ENCODE measurements at places on chromosomes 16 and 17.

DNA sequence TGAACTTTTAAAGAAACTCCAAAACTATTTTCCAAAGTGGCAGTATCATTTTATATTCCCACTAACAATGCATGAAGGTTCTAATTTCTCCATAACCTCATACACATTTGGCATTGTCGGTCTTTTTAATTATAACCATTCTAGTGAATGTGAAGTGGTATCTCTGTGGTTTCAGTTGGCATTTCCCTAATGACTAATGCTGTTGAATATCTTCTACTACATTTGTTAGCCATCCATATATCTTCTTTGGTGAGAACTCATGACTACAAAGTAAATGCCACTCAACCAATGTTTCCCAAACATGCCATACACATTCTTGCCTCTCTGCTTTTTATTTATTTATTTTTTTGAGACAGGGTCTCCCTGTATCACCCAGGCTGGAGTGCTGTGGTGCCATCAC is 31.7 kb upstream of the TAOK1 start:
- DNase-seq, result peak; percentile 31

DNA sequence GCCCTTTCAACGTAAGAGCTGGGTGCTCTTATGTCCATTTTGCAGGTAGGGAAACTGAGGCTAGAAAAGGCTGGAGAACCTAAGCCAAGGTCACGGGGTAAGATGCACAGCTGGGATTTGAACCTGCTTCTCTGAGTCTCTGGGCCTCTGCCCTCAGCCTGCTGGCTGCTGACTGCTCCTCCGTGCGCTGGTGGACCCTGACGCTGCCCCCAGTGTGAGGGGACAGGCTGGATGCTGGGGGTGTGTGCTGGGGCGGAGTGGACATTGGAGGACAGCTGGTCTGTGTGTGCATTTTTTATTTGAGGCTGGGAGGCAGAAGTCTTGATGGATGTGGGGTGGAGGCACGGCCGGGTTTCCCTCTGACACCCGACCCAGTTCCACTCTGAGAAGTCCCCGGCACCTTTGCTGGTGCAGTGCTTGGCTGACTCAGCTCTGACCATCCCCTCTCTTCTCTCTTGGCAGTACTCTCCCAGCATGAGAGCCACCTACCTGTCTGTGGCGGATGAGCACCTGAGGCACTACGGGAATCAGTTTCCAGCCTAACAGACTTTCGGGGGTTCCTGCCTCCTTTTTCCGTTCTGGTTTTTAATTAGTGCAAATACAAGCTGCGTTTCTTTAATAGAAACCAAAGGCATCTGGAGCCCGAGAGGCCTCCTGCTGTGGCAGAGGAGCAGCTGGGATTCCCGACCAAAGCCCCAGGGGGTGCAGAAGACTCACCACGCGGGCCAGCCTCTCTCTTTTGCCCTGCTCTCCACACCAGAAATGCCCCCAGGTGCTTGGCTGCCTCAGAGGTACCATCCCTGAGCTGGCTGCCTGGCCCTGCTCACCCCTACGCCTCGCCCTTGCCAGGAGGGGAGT is 14.1 kb upstream of the DNAI2 start:
- DNase-seq, result no peak

- no peak for DNase-seq
Measured at GRCh38 chr17:19301973-19302372, 60.5 kb downstream of the B9D1 start.

DNA sequence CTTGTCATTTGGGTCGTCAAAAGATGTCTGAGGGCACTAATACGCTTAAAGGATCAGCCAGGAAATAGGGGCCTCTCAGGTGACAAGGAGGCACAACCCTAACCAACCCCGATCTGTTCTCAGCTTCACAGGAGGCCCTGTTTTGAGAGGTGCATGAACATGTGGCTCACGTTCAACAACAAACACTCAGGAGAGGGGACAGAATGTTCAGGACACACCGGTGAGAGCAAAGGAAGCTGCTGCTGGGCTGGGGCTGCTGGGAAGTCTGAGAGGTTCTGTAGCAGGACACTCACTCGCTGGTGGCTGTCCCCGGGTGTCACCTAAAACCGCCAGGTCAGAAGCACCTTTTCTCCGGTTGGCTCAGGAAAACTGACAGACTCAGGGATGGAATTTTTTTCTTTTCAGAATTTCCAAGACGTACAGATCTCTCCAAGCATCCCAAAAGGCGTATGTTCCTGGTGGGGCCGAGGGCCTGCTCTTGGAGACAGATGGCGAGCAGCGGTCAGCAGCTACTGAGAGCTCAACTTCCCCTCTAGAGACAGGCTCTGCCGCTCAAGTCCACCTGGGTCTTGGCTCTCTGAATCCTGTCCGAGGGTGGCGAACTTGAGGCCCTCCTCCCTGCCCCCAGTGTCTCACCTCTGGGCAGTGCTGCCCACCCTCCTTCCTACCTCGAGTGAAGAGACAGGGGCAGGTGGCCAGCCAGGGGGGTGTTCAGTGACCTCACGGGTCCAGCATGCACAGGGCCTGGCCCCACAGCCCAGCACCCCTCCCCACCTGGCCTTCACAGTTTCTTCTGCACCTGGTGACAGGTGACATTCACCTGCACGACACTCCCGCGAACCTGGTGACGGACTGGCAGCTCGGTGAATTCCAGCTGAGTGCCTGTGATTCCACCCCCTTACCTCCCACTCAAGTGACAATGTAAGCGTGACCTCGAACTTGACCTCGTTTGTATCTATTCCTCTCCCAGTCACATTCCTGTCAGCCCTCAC is 22.9 kb downstream of the CLUH start:
- no peak for DNase-seq

GRCh38 chr17:73290399-73291259 is 21.2 kb downstream of the CDC42EP4 start:
- DNase-seq, result no peak

DNA sequence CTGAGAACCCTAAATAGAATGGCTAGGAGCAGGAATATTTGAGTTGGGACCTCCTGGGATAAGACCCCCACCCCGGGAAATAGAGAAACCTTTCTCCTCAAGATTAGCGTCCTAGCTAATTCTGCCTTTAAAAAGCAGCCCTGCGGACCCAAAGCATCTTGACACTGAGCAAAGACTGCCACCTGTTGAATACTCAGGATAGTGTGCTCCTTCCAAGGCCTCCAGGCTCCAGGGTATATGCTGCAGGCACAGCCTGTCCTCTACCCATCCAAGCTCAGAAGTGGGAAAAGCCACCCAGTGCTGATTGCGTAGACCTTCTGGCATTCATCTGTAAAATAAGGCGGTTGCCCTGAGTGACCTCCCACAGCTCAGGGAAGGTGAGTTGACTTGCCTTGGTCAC is 456.2 kb upstream of the DYNLRB2 start:
- peak; percentile 46 for DNase-seq

DNA sequence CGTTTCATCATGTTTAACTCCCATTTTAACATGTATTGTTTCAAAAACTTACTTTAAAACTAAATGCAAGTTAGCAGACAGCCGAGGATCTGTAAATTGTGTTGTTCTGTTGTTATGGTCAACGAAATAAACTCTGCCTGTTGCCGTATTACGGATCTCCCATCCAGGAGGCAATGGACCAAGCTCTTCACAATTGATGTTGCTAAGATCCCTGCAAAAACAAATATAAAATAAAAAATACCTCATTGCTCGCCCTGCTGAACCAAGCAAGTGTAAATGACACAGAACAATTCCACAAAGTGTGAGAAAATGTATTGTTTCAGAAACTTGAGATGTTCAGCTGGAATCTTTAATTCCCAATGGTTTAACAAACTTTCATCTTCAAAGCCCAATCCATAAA is 65.0 kb downstream of the CEP95 start:
- DNase-seq, result no peak

DNA sequence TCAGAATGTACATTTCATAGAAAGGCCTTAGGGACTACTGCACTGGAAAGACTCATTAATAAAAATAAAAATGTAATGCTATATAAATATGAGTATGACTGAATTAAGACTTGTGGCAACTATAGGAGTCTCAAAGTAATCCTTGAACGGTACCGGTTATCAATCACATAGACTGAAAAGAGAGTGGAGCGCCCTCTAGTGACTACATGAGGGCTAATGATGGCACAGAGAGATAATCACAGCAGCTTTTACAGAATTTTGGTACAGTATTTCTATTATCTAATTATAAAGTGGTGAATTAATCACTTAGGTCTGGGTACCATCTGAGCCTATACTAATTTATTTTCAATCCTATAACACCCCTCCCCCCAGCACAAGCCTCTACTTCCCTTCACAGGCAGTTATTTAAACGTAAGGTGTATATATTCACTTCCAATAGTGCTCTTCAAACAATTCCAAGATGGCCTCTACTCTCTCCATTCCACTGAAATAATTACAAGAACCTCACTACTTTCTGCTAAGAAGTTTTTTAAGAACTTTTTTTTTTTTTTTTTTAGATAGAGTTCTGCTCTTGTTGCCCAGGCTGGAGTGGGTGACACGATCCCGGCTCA is 40.7 kb upstream of the ANKFY1 start:
- peak; percentile 38 for DNase-seq

GRCh38 chr16:57472665-57473060 is 10.2 kb downstream of the POLR2C start:
- DNase-seq, result no peak

GRCh38 chr16:50559804-50560514 is 11.8 kb downstream of the NKD1 start:
- no peak for DNase-seq

DNA sequence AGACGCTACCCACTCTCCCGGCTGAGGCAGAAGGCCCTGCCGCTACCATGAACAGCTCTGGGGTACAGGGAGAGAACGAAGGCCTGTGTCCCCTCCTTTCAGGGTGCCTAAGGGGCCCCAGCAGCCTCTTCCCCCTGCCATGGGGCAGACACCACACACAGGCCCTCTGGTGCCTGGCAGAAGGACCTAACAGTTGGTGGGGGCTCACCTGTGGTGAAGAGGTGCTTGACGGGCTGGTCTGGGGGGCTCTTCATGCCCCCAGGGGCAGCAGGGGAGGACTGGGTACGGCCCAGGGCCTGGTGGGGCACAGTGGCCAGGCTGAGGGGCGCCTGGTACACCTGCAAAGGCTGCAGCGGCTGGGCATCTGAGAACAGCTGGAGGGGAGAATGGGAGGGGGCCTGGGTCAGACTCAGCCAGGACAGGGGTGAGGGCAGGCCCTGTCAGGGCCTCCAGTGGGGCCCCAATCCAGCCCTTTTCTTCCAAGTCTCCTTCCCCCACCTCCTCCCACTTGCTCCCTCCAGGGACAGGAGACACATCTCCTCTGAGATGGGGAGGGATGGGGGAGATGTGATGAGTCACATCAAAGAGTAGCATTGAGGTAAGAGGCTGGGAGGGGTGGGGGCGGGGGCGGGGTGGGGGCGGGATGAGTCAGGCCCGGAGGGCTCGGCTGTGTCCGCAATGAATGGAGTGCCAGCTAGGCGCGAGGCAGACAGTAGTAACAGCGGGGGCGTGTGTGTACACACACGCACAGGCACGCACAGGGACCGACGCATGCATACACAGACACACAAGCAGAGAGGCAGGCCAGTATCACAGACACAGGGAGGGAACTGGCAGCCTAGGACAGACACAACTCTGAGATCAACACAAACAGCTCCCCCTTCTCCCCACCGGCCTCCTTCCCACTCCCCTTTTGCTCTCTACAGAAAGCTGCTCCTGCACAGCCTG is 16.1 kb downstream of the G6PC3 start:
- peak; percentile 95 for DNase-seq

- no peak for DNase-seq
Measured at GRCh38 chr17:73526952-73527351, 117.3 kb downstream of the SDK2 start.

DNA sequence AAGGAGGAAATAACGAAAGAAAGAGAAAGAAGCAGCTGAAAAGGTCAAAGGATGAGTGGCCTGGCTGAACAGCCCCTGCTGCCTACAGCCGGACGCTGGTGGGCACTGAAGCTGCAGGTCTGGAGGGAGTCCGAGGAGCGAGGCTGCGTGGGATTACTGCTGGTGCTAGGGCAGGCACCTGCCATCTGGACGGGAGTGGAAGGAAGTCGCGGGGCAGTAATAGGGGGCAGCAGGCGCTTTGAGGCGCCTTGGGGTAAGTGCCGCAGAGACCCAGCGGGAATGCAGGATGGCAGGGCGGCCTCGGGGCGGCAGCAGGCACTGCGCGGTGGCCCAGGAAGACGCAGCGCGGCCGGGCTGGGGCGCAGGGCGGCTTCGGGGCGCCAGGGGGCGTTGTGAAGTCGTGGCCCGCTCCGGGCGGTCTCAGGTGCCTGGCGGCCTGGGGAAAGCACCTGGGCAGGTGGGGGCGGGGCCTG is 303 bp upstream of the SCNN1G start:
- DNase-seq, result peak; percentile 26

All from fibroblast of skin of abdomen (primary cell).